Fibroblast of skin of right biceps (primary cell): ENCODE measurements at places on chromosomes 16 and 17.

- no peak for DNase-seq
Observed at GRCh38 chr16:85832570-85833218, 33.2 kb downstream of the COX4I1 start.

DNA sequence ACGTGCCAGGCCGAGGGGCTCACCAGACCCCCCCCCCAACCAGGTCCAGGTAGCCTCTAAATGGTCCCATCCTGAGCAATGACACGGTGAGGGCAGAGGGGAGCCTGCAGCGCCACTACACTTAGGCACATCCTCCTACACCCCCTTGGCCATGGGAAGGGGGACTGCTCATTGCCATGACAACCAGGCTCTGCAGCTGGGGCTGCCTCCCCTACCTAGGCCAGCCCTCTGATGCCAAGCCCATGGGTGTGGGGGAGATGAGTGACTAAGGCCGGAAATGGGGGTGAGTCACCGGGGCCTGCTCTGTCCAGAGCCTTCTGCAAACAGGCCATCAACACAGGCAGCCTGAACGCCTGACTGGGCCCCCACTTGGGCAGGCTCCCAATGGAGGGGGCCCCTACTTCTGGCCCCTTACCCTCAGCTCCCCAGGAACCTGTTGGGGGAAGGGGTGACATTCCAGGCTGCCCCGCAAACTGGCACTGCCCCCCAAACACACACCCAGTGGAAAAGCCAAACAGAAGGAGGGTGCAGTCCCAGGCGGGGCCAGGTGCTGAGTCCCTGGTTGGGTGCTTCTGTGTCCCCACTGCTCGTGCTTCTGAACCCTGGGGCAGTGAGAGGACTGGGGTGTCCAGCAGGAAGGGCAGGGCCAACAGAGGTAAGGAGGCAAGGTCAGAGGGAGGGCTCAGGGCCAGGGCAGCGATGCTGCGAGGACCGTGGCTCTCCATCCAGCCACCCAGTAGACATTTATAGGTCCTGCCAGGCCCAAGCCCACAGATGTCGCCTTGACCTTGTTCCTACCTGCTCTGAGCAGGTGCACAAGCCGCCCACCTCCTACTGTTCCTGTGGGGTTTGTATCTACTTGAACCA, 8.2 kb downstream of the PLCD3 start:
- peak; percentile 91 for DNase-seq

DNA sequence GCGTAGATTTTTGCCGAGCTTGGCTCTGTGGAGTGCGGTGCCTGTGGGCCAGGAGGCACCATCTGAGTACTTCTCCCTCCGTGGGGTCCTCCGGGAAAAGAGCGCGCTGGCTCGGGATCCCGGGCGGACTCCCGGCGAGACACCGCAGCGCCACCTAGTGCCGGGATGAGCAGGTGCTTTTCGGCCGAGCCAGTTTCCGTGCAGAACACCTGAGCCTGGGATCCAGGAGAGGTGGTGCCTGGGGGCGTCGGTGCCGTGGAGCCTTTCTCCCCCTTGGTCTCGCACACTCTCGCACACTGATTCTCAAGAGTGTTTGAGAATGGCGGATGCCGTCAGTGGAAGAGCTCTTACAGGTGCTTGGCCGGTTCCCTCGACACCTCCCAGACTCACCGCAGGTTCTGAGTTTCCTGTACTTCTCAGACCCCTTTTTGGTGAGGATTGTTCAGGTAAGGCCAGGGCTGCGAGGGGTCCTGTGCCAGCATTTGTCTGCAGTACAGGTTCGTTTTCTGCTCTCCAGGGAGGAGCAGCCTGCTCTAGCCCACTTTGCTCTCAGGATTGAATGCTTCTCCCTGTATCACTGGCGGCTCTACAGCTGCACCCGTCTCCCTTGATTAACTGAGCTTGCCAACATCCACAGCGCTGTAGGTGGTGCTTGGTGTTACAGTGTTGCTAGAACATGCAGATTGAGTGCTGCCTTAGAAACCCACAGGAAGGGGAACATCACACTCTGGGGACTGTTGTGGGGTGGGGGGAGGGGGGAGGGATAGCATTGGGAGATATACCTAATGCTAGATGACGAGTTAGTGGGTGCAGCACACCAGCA, 23.3 kb downstream of the TBCD start:
- DNase-seq: peak; percentile 36

DNA sequence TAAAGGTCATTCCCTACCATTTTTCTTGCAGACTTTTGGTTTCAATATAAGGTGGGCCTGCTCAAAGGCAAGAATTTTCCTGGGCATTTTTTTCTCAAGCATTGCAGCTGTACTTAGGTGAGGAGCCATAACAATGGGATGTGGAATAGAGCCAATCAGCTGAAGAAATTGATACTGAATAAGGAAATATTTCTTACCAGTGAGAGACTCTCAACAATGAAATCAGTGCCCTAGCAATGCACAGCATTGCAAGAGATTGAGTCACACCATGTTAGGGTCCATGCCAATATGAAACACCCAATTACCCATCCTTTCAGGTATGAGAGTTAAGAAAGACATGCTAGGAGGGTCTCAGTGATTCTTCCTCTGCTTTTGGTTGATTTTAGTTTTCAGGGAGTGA, 237.6 kb downstream of the SOX9 start:
- DNase-seq: peak; percentile 82

- DNase-seq: no peak
Observed at GRCh38 chr16:9308356-9308801, 216.9 kb downstream of the HAPSTR1 start.

DNA sequence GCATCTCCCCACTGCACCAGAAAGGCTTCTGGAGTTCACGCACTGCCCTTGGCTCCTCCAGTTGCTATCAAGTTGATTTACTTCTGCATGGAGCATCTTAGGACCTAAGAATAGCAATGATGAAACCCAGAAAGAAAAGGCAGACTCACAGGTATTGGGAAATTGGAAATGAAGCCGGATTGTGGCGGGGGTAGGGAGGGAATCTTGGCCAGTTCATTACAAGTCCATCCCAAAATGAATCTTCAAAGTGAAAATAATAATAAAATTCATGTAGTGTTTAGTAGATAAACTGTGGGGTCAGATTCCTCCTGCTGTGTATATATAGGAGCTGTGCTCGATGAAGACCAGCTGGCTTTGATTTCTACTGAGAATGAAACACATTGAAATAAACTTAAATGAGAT, 33.7 kb downstream of the TEKT3 start:
- no peak for DNase-seq

- DNase-seq: no peak
Observed at GRCh38 chr16:50103764-50104163, 38.0 kb downstream of the HEATR3 start.

DNA sequence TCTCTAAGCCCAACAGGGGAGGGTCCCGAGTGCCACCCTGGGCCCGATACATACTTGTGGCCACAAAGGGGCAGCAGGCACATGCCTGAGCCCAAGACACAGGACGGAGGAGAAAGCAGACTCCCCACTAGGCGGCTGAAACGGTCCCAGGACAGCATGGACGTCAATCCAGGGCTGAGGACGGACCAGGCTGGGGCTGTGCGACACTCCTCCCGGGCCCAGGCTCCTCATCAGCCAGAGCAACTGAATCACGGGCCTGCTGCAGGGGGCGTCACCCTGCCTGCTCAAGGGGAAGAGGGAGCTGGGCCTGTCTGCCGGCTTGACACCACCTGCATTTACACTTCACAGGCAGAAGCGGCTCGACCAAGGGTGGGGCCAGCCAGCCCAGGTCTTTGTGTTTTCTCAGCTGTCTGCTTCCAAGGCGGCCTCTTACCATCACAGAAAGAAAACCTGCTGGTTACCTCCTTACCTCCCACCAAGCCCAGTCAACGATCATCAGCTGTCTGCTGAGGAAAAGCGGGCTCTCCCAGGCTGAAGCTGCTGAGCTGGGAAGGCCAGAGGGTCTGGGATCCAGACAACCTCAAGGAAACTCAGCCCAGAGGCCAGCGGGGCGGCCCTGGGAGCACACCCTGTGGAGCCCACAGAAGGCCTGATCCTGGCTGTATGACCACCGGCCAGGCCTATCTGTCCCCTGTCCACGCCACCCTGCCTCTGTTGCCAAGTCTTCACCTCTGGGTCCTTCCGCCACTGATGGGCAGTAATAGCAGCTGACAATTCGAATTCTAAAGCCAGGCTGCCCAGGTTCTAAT, 26.4 kb downstream of the KIFC3 start:
- DNase-seq: peak; percentile 19

- DNase-seq: no peak
Observed at GRCh38 chr17:73678999-73679398, 34.8 kb upstream of the SDK2 start.

- DNase-seq: no peak
Observed at GRCh38 chr17:13127921-13128602, 110.2 kb upstream of the ELAC2 start.

DNA sequence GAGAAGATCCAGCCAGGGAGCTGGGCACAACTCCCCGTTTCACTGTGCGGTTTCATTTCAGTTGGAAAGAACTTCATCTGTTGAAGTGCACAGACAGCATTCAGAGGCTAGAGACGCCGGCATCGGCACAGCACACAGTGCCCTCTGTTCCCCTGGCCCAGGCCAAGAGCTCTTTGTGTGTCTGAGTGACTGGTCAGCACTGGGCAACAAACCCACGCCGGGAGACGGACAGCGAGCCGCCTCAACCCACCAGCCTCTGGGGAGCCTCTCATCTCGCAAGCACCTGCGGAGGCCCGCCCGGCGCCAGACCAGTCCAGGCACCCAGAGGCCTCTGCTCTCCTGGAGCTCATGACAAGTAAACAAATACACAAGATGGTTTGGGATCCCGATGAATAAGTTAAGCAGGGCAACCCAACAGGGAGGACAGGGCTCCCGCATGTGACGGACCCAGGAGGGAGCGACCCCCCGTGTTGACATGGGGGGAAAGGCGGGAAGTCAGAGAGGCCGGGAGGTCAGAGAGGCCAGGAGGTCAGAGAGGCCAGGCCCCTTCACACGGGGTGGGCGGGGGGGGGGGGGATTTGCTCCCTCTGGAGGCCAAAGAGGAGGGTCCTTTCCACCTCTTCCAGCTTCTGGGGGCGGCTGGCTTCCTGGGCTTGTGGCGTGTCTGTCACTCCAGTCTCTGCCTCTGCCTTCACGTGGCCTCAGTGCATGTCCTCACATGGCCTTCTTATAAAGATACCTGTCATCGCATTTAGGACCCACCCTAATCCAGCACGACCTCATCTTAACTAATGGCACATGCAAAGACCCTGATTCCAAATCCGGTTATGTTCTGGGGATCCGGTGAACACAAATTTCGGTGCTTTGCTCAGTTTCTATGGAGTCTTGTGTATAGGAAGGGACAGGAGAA, 25.8 kb upstream of the KLHDC4 start:
- DNase-seq: no peak

- no peak for DNase-seq
Observed at GRCh38 chr17:76912421-76913164, 44.4 kb downstream of the MGAT5B start.

GRCh38 chr16:85570213-85570734, 42.8 kb upstream of the GSE1 start:
- no peak for DNase-seq

GRCh38 chr17:62749926-62750325, 58.2 kb downstream of the MARCHF10 start:
- DNase-seq: no peak

DNA sequence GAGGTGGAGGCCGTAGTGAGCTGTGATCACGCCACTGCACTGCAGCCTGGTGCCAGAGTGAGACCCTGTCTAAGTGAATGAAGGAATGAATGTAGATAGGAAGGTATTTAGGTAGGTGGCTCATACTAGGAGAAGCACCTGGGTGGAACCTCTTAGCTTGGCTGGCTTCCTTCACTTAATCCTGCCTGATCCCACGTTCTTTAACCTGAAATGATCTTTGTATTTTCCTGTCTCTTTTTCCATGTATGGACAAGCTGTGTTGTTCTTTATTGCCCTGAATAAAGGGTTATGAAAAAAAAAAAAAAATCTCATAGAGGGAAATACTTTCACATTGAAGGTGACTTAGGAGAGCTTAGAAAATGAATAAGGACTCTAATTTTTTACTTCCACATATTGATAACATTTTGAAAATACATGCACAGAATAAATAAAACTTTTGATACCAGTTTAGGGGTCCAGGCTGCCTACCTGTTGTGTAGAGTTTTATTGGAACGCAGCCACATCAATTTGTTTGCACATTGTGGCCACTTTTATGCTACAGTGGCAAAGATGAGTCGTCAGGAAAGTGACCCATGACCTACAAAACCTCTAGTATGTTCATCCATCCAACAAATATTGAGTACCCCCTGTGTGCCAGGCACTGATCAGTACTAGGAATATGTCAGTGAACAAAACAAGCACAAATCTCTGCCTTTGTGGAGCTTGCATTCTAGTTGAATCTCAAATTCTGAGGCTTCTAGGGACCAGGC, 44.6 kb downstream of the VPS35L start:
- no peak for DNase-seq

- no peak for DNase-seq
Observed at GRCh38 chr17:15966183-15966878, 21.4 kb downstream of the ADORA2B start.

- no peak for DNase-seq
Observed at GRCh38 chr17:44761932-44762810, 3.4 kb downstream of the ADAM11 start.

GRCh38 chr16:19382084-19382801, 35.4 kb upstream of the TMC5 start:
- DNase-seq: no peak

GRCh38 chr17:82872591-82873520, 33.0 kb upstream of the ZNF750 start:
- no peak for DNase-seq

GRCh38 chr17:12041312-12041711, 20.6 kb downstream of the MAP2K4 start:
- DNase-seq: peak; percentile 83
